Epithelial cell of proximal tubule (primary cell): ENCODE measurements at places on chromosomes 6 and 20. TPM values are rescaled to one million over a fixed set of nuclear protein-coding genes. Genes with fewer than 3 reads are reported as not detected.

Gene ABCC10
- 10.6 and 19.6 TPM in 2 replicates for total RNA-seq

Gene FBXO5
- total RNA-seq = 30.8 and 46.1 TPM in 2 replicates

Gene TAF8
- total RNA-seq = 10.8 and 14.8 TPM in 2 replicates

Gene FUT9
- 0.46 and 0.58 TPM in 2 replicates for total RNA-seq

Gene TCF21
- total RNA-seq = 0.23 and 1.0 TPM in 2 replicates

Gene SLC9A8
- 4.2 and 5.6 TPM in 2 replicates for total RNA-seq

Gene AURKA
- 83.9 and 116 TPM in 2 replicates for total RNA-seq

Gene HAO1
- not detected in 2 replicates for total RNA-seq

DNA sequence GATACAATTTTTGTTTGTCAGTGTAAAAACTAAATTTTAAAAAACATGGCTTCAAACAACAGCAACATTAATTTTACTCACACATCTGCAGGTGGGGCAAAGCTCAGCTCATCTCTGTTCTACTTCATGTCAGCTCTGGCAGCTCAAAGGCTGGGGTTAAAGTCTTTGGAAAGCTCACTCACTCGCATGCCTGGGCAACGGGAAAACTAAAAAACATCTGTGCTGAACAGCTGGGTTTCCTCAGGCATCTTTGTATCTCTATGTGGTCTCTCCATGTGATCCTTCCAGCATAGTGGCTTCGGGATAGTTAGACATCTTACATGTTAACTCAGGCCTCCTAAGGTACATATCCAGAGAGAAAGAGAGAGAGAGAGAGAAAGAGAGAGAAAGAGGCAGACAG, 499.6 kb downstream of the RFPL4B start:
- DNase-seq = no peak

GRCh38 chr6:157497579-157497978, 116.6 kb downstream of the ZDHHC14 start:
- no peak for DNase-seq

DNA sequence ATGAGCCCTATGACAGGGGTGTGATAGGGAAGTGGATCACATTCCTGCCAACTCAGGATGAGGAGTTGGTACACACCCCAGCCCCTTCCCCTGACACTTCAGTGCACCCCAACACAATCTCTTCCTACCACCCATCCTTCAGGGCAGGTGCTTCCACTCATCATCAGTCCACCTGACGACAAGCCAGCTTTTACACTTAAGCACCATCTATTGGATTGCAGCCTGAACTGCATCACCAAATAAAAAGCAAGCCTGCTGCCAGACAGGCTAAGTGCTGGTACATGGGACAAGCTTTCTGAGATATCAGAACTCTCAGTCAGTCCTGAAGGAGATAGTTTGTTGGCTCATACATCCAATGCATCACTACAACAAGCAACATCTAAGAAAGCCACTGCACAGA, 69.0 kb upstream of the TMEM200A start:
- no peak for DNase-seq

GRCh38 chr6:163302747-163303146, 111.8 kb upstream of the QKI start:
- no peak for DNase-seq

DNA sequence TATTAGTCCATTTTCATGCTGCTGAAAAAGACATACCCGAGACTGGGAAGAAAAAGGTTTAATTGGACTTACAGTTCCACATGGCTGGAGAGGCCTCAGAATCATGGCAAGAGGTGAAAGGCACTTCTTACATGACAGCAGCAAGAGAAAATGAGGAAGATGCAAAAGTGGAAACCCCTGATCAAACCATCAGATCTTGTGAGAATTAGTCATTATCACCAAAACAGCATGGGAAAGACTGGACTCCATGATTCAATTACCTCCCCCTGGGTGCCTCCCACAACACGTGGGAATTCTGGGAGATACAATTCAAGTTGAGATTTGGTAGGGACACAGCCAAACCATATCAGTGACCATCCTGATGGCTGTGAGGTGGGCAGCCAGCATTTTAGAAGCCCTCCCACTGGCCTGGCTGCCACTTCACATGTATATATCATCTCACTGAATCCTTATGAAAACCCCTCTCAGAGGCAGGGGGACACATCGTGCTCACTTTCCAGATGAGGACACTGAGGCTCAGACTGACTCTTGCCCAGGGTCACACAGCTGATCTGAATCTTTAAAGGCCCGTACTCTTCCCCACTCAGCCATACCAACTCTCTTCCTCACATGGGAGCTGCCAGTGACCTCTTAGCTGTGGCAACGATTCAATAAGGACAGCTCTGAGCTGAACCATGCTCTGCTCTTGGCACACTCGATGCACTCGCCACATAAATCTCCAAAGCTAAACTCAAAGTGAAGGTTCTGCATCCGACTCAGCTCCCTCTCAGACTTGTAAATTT, 25.7 kb downstream of the BMP7 start:
- DNase-seq = no peak

GRCh38 chr6:63788569-63788968, 153.0 kb downstream of the PHF3 start:
- DNase-seq = no peak

DNA sequence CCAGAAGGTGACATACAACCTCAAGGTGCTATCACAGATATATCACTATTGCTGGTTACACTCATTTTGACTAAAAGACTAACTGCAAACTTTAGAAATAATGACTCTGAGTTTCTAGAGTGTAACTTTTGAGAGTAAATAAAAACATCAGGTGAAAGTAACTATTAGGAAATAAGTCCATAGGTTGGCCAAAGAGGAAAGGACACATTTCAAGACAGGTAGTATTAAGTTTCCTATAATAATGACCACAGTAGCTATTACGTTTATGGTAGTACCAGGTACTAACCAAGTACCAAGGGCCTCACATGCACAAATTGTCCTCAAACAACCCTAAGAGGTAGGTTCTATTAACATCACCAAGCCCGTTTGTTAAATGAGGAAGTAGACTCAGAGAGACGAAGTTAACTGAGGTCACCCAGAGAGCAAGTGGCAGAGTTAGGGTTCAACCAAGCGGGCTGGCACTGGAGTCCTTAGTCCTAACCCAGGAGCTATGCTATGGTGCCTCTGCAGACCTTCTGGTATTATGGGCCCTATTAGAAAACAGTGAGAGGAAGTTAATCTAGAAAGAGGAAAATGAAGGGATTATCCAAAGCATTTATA, 36.8 kb downstream of the HEBP2 start:
- DNase-seq = no peak

DNA sequence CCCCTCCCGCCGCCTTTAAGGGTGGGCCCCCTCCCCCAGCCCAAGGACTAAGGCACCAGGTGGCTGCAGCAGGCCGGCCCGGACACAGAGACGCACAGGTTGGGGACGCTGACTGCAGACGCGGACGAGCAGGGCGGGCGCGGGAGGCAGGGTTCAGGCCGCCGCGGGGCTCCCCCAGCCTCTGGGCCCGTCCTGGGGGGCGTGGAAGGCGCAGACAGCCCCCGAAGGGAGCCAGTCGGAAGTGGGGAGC, 9.3 kb downstream of the DUSP15 start:
- DNase-seq = no peak

DNA sequence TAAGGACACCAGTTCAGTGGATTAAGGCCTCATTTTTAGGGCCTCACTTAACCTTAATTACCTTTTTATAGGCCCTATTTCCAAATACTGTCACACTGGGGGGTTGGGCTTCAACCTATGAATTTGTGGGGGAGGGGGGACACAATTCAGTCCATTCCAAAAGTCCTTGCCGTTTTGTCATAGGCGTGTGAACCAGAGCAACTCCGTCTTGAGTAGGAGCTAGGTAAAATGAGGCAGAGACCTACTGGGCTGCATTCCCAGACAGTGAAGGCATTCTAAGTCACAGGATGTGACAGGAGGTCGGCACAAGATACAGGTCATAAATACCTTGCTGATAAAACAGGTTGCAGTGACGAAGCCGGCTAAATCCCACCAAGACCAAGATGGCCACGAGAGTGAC, 113.5 kb upstream of the SNX9 start:
- DNase-seq = no peak

GRCh38 chr6:32692019-32692418, 25.6 kb upstream of the HLA-DQB1 start:
- DNase-seq = no peak

- no peak for DNase-seq
These were observed 11.3 kb downstream of the CARMIL1 start for GRCh38 chr6:25290306-25291060.

GRCh38 chr6:14283600-14284235, 166.1 kb downstream of the CD83 start:
- DNase-seq = peak; percentile 39

DNA sequence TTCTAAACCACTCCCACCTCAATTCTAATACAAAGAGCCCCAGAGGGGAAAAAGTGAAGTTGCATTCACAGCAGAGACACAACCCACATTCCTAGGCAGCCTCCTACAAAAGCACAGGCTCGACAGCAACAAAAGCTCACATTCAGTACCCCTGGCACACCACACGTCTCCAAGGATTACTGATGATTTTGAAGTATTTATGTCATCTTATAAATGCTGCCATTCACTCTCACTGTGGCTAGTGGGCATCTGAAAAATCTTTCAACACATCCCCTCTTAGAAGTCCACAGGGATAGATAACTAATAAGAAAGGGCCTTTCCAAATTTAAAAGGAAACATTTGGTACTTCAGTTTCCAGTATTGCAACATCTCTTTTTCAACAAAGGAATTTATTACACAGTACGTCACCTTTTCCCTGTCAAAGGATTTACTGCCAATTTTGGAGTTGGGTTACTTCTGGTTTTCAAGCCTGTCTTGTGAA, 146.7 kb downstream of the TASP1 start:
- DNase-seq = peak; percentile 18

GRCh38 chr20:33539129-33539528, 49.2 kb downstream of the CBFA2T2 start:
- DNase-seq = peak; percentile 66

DNA sequence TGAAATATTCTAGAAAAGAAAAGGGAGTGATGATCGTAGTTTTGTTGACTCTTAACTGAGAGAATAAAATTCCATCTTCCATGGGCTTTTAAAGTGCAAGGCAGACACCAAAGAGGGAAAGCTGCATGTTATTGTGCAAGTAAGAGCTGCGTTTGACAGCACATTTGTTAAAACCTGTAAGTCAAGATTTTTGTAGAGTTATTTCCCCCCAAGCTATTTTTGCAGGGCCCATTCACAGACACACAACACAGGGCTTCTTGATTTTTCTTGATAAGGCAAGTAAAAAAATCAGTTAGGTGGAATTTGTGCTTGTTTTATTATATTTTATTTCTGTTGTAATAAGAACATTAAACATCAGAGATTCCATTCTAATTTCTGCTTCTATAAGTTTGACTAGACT, 13.8 kb downstream of the CFAP206 start:
- DNase-seq = no peak

DNA sequence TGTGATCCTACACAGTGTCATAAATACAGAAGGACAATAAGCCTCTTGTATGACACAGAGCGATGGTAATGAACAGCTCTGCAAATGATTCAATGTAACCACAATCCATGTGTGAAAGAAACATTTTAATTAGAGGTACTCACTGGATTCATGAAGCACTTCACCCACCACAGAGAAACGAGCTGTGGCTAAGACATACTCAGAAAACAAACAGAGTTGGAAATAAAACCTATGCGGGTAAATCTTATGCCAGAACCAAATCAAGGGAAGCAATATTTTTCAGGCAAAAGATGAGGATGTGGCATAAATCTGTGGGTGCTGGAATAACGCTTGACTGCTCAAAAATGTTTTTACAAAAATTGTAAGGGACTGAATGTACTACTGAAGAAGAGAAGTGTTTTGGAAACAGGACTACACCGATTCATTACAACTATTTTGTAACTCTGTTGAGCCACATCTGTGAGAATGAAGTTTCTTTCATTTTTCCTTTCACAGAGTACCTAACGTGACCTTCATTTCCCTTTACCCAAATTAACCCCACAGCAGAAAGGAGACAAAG, 112.1 kb downstream of the WDR27 start:
- peak; percentile 52 for DNase-seq

DNA sequence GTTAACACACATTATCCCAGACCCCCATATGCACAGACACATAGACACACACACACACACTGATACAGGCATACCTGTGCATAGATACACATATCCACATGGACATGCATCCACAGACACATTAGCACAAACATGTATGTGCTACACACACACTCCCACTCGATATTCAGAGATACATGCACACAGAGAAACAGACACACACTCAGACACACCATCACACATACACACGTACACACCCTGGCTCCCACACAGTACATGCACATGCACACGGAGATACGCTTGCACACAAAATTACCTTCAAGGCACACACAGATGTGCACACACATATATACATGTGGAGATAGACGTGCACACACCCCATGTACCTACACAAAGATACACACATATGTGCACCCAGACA, 19.7 kb downstream of the RBM38 start:
- no peak for DNase-seq

DNA sequence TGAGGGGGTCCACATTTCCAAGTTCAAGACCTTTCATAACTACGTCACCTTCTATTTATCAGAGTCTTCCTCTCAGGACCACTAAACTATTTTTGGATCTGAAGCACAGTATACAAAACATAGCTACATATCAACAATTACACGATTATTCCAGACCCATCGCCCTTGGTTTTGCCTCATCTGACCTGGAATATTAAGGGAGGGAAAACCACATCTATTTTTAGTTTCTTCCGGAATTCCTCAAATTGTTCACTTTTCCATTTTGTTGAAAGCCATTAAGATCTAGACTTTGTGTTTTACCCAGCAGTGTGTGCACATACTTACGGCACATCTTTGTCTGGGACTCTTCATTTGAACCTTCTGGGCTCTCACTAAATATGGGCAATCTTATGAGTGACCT, 12.0 kb upstream of the ADGRF5 start:
- no peak for DNase-seq

DNA sequence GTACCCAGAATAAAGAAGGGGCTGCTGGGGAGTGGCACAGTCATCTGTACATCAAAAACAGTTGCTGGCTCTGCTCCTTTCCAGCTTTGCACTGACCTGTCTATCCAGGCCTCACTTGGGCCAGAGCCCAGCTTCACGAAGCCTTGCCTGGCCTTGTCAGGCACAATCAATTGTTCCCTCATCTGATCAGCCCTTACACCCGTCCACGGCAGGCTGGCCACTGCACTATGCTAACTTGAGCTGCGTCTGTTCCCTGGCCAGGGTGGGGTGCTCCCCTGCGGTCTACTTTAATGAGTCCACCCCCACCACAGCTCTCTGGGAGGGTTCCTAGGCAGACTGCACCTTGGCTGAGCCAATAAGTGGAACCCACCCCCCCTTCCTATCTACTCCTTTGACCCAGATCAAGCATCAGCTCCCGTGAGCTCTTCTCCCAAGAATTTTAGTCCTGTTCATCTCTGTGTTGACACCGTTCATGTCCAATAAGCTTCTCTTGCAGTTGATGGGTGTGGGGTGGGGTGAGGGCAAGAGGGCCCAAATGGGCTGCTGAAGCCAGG, 74.3 kb upstream of the MLN start:
- DNase-seq = no peak
